Tibial nerve (tissue), 4 donors: ENCODE measurements at places on chromosomes 7 and 10. TPM values are rescaled to one million over a fixed set of nuclear protein-coding genes. Genes with fewer than 3 reads are reported as not detected.

DNA sequence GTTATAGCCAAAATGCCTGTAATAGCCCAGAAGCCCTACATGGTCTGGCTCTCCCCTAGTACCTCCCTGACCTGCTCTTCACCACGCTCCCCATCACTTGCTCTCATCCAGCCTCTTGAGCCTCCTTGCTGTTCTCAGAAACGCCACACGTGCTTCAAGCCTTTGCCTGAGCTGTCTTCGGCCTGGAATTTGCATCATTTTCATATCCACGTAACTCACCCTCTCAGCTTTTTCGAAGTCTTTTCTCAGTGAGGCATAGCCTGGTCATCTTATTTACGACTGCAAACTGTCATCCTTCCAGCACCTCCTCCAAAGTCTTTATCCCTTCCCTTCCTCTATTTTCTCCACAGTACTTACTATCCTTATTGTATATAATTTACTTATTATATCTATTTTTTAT is 151.0 kb upstream of the AHR start:
- H3K27me3 ChIP-seq, result no peaks in the 10 kb centered on the region
- no peak overlapping the region for H3K4me3 ChIP-seq
- no peak overlapping the region for H3K27ac ChIP-seq

- no peak for DNase-seq
- H3K27ac ChIP-seq, result no peak overlapping the region
- H3K4me1 ChIP-seq, result peaks cover 11% of the 10 kb centered on the region
- H3K27me3 ChIP-seq, result no peaks in the 10 kb centered on the region
Measured at GRCh38 chr10:33174674-33175434, 159.6 kb downstream of the NRP1 start.

DNA sequence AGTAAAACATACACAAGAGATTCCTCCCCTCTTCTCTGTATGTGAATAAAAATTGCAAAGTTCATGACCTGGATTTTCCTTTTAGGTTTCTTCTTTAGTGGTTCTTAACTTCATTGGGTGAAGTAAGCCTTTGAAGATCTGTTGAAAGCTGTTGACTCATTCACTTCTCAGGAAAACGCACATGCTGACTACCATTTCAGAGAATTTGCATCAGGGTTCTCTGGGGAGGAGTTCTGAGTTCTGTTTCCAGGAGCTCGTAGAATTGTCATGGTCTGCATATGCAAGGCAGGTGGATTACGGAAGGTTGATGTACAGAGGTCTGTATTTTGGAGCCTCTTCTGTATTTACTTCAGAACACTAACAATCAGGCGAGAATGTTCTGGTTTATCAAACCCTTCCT is 962 bp upstream of the SLC26A4 start:
- no peak overlapping the region for H3K4me3 ChIP-seq
- H3K36me3 ChIP-seq, result no peaks in the 10 kb centered on the region
- no peak overlapping the region for H3K27ac ChIP-seq

GRCh38 chr7:91780521-91780920 is 100.0 kb downstream of the MTERF1 start:
- no peaks in the 10 kb centered on the region for H3K27me3 ChIP-seq
- no peak overlapping the region for H3K4me3 ChIP-seq
- H3K4me1 ChIP-seq, result peaks cover 13% of the 10 kb centered on the region
- DNase-seq, result no peak
- H3K36me3 ChIP-seq, result no peaks in the 10 kb centered on the region
- H3K27ac ChIP-seq, result no peak overlapping the region

The GJD4 gene
- total RNA-seq, result not detected
